GM23248 (cell line): ENCODE measurements at places on chromosomes 6 and 20. TPM values are rescaled to one million over a fixed set of nuclear protein-coding genes. Genes with fewer than 3 reads are reported as not detected.

Gene PABPC1L
- polyA plus RNA-seq = 7.8 and 10.4 TPM in 2 replicates

Gene MCM9
- 6.1 and 6.2 TPM in 2 replicates for polyA plus RNA-seq

Gene WFDC5
- polyA plus RNA-seq = not detected in 2 replicates

Gene DLGAP4
- 68.1 and 71.1 TPM in 2 replicates for polyA plus RNA-seq

Gene SIGLEC1
- polyA plus RNA-seq = not detected in 2 replicates

Gene CAP2
- 22.5 and 23.2 TPM in 2 replicates for polyA plus RNA-seq

Gene CITED2
- 644 and 672 TPM in 2 replicates for polyA plus RNA-seq

Gene TSBP1
- not detected in 2 replicates for polyA plus RNA-seq

Gene WFDC2
- not detected in 2 replicates for polyA plus RNA-seq

Gene TRDN
- not detected in 2 replicates for polyA plus RNA-seq

Gene SCUBE3
- polyA plus RNA-seq = 21.6 and 24.0 TPM in 2 replicates

Gene HS3ST5
- polyA plus RNA-seq = not detected in 2 replicates

Gene LY6G6D
- not detected in 2 replicates for polyA plus RNA-seq

Gene PDE7B
- polyA plus RNA-seq = 2.7 and 3.1 TPM in 2 replicates
